NB4 (cell line): ENCODE measurements at places on chromosomes 7 and 10.

GRCh38 chr7:17546592-17546991, 248.1 kb downstream of the AHR start:
- peak; percentile 54 for DNase-seq

DNA sequence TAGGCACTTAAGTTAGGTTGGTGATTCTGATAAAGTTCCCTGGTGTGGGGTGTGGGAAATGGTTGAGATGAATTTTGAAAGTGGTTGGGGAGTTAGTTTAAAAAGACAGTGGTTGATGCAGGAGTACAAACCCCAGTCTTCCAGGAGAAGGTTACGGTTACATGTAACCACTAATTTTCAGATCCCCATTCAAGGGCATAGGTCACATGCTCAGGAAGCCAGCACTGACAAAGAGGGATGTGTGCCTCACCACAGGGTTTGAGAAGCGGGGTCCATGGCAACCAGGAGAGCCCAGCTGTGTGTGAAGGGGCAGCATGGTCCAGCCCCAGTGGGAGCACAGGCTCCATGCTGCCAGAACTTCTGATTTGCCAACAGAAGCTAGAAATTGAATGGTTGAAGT, 144.2 kb downstream of the MDFIC start:
- DNase-seq = no peak

DNA sequence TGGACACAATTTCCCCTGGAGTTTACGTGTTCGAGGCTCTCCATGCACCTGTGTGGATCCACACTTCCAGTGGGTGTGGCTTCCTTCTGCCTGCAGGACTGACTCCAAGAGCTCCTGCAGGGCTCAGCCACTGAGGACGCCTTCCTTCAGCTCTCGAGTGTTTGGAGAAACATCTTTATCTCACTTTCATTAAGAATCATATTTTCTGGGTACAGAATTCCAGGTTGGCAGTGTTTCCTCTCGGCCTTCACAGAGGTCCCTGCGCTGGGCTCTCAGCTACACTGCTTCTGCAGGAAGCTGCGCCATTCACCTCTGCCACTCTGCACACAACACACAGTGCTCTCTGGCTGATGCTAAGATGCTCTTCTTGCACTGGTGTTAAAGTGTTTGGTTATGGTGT, 69.9 kb upstream of the NKX6-2 start:
- no peak for DNase-seq

- DNase-seq = no peak
Observed at GRCh38 chr10:10007957-10008356, 1009.7 kb upstream of the CELF2 start.

DNA sequence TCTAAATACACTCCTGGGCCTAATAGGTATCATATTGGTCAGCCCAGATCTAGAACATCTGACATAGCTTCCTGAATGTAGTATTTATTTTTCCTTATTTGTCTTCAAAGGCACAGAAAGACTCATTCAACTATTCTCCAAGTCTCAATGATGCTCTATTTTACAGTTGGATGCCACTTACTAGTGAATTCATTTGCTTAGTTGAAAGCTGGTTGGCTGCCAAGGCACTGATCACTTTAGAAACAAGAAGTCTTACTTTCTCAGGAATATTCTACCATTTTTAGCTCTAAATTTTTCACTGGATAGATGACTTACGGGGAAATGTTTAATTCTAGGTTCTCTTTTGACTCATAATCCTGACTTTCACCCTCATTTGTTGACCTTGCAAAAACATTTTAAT, 863.4 kb downstream of the SORCS1 start:
- no peak for DNase-seq

DNA sequence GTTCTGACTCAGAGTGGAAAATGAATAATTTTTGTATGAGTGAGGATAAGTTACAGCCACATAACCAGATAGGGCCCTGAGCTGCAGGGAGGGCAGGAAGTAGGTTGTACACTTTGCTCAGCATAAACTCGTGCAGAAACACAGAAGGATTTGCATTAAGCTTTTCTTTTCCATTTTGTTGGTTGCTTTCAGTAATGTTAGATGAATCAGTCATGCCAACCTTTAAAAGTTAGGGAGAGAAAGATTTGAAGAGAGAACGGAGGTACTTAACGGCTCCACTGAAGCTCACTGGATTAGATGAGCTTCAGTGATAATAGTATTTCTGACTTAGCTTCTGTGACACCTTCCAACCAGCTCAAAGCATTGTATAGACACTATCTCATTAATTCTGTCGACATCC, 348.1 kb downstream of the GATA3 start:
- no peak for DNase-seq

GRCh38 chr10:124225029-124225466, 131.7 kb upstream of the CHST15 start:
- DNase-seq = no peak

- no peak for DNase-seq
Observed at GRCh38 chr7:30682212-30683083, at the start of gene CRHR2. Gene CRHR2 (minus strand): TSS chr7:30682456. CDS start chr7:30682280, 176 bp downstream.

- no peak for DNase-seq
Observed at GRCh38 chr10:104038958-104039752, 46.5 kb downstream of the COL17A1 start.

DNA sequence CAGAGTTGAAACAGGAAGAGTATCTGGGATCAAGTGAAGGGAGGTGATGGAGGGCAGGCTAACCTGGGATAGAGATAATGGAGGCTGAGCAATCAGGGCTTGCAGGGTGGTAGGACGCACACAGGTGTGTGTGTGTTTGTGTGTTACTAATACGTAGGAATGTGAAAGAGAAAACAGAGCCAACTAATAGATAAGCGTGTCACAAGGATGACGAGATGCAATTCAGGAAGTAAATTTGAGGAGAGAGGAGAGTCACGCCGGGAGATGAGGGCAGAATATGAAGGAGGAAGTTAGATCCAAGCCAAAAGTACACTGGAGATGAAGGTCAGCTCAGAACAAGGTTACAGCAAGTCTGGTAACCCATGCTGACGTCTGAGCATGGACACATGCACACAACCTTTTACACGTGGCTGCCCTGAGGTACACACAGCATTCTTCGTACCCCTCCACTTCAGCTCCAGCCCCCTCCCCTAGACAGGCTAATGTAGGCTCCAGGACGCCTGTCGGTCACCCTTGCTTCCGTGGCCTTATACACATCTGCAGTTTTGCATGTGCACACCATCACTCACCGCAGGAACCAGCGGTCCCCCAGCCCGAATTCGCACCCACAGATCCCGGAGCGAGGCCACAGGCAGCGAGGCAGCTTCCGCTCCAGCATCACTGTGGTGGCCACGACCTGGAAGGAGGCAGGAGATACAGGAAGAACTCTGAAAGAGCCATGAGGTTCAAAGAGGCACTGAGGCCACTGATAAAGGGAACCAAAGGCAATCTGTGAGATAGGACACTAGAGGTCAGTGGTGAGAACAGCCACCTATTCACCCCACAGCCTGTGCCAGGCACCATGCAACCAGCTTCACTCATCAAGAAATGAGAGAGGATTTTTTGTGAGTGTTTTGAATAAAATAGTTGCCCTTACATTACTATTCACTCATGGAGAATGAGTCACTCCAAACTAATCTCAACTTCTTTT, 23.7 kb upstream of the TRPV6 start:
- DNase-seq = peak; percentile 62

GRCh38 chr7:1853986-1854865, 184.1 kb downstream of the ELFN1 start:
- peak; percentile 76 for DNase-seq

DNA sequence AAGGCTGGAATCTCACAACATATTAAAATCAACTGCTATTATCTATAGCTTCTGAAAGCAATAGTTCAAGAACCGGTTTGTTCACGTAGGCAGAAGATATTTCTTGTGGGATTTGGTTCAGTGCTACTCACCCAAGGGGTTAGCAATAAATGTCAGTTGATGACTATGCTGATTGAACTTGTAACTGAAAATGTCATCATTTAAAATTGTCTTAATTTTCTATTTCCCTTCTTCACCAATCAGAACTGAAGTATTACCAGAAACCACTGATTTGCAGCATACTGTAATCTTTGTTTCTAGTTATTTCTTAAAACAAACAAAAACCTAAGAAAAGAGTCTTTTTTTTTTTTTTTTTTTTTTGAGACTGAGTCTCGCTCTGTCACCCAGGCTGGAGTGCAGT, 46.1 kb downstream of the CPEB3 start:
- no peak for DNase-seq

GRCh38 chr7:7582596-7582995, 15.9 kb downstream of the MIOS start:
- DNase-seq = no peak

DNA sequence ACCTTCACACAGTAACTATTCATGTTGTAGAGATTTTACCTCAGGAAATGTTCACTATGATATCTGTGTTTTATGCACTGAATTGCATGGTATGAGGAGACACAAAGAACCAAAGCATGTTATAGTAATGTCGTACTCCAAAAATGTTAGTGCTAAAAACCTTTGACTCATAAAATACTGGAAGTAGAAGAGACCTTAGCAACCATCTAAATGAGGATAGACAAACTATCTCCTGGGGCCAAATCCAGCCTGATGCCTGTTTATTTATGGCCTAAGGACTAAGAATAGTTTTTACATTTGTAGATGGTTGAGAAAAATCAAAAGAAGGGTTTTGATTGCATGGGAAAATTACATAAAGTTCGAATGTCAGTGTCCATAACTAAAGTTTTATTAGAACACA, 535.1 kb downstream of the INHBA start:
- no peak for DNase-seq

DNA sequence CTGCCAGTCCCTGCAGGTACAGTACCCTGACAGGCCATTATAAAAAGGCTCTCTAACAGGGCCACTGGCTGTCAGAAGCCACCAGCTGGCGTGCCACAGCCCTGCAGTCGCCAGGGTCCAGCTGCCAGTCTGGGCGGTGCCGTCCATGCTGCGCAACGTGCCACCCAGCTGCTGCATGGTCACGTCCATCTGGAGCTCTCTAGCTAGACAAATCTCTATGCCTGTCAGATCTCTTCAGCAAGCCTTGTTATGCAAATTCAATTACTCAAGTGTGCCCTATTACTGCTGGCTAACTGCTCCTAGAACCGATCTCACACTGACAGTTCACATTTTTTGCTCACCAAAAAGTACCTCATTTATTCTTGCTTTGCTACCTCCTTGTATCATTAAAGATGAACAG, 75.9 kb downstream of the HIBADH start:
- DNase-seq = no peak

DNA sequence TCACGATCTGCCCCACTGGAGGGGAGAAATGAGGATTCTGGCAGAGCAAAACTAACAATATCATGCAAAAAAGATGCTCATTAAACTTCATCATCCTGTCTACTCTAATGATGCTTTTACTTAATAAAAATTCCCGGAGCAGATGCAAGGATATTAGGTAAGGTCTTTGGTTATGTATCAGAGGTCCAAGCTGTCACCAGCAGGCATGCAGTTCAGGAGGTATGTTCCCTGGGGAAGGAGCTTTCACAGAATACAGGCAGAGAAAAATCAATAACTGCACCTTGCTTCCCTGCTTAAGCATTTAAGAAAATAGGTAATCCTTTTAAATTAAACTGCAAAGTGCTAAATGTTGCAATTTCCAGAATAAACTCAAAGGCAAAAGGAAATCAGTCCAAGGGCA, 81.6 kb upstream of the C1QL3 start:
- DNase-seq = no peak

DNA sequence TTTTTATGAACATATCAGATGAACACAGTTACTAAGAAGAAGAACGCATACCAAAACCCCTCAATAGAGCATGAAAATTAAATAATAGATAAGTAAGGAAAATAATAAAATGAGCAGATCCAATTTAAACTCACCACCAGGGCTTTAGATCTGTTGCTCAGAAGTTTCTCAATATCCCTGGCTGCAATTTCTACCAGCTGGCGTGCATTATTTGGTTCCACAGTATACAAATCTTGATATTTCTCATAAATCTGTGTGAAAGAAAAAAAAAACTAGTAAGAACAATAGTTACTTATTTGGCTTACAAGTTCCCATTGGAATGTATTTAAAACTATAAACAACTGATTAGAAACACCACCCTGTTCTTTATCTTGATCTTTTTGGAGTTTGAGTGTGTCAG, 108.6 kb downstream of the CACNA2D1 start:
- DNase-seq = no peak

DNA sequence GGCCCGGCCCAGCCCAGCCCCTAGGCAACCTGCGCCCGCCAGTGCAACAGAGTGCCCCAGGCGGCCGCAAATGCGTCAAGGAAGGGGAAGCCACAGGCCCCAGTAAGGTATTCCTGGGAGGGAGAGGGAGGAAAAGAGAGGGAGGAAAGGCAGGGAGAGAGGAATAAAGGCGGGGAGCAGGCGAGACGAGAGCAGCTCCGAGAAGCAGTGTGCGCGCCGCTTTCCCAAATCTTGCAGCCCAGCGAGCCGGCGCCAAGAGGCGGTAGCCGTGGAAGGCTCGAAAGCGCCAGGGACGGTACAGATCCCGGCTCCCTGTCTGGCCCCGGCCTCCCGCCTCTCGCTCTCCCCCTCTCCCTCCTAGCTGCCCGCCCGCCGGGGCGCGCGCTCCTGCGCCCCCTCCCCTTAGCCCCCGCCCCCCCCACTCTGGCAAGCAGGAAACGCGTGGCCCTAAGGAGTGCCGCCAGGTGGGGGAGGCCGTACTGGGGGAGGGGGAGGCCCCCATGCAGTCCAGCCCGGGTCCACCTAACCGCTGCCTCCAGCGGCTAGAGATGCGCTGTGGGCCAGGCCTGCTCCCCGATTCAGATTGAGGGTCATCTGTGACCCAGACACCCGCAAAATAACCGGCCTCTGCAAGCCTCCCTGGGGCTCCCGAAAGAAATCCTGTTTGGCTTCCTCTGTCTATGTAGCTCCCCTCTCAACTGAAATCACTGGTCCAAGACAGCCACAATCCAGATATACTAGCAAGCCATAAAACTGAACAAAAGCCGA, 4.3 kb downstream of the HOXA10 start:
- no peak for DNase-seq

GRCh38 chr7:12670743-12671520, 16.5 kb upstream of the ARL4A start:
- DNase-seq = peak; percentile 45

DNA sequence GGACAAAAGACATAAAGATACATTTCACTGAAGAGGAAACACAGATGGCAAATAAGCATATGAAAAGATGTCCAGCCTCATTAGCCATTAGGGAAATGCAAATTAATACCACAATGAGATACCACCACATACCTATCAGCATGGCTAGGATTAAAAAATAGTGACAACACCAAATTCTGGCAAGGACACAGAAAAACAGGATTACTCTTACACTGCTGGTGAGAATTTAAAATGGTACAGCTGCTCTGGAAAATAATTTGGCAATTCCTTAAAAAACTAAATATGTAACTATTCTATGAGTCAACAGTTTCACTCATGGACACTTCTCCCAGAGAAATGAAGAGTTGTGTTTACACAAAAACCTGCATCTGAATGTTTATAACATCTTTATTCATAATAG, 121.1 kb downstream of the C10orf90 start:
- DNase-seq = no peak

GRCh38 chr10:27192284-27192683, 37.1 kb downstream of the MASTL start:
- DNase-seq = no peak
